Effector memory CD4-positive, alpha-beta T cell (primary cell): ENCODE measurements at places on chromosomes 6 and 20.

DNA sequence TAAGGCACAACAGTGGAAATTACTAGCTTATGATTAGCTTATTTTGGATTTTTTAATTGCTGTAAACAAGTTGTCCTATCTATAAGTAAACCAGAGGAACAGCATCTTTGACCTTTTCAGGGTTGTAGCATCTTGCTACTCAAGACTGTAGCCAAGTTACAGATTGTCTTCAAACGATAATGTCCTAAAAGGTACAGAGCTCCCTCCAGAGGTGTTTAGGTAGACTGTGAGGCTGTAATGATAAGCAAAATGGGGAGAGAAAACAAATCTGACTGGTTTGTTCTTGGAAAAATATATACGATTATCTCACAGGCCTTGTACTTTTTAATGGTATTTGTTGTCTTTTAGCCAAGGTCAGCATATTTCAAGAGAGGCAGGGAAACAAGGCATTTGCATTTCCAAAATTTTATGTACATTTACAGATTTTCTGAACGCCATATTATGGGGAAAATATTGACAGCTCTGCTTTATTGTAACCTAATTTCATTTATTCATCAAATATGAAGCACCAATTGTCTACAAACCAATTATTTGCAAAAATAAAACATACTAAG, 273.4 kb downstream of the MEI4 start:
- no peak for DNase-seq

GRCh38 chr6:135044639-135045038, 10.0 kb downstream of the HBS1L start:
- no peak for DNase-seq

DNA sequence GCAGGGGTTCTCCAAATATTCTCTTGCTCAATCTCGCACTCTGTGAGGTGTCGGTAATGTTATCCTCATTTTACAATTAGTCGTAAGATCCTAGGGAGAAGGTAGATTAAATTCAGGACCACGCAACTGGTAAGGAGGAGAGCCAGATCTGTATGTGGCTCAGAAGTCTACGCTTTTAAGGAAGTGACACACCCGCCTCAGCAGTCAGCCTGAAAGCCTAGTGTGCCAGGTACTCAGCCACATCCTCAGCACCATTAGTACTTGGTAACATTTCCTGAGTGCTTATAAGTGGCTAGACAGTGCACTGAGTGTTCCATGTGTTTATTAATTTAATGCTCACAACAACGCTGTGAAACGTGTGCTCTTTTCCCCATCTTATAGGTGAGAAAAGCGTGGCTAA, 63.7 kb downstream of the DHX35 start:
- no peak for DNase-seq

DNA sequence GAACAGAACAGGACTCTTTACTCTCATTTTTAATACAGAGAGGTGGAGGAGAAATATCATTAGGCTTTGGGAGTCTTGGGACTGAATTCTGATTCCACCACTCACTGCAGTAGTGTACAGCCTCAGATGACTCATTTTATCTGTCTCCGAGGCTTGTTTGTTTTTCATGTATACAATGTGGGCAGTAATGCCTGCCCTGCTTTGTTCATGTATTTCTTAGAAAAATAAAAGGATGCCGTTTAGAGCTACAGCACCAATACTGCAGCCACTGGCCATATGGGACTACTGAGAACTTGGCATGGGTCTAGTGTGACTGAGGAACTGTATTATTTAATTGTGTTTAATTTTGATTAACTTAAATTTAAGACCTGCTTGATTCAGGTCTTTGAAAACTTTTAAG, 41.2 kb upstream of the JAG1 start:
- DNase-seq = no peak

GRCh38 chr6:140966676-140967075, 1166.0 kb upstream of the GJE1 start:
- no peak for DNase-seq

- DNase-seq = no peak
These were observed 299.1 kb upstream of the KCNQ5 start for GRCh38 chr6:72322771-72323170.

- DNase-seq = no peak
These were observed 39.6 kb downstream of the ANKS1A start for GRCh38 chr6:34928695-34929094.

GRCh38 chr20:24730750-24731149, 218.3 kb upstream of the CST7 start:
- no peak for DNase-seq

GRCh38 chr6:52576392-52577021, 353 bp downstream of the TRAM2 start:
- no peak for DNase-seq

- no peak for DNase-seq
These were observed 50.4 kb upstream of the MPC1 start for GRCh38 chr6:166433096-166433495.

- DNase-seq = no peak
These were observed 246.3 kb upstream of the RNF24 start for GRCh38 chr20:4261333-4262284.

DNA sequence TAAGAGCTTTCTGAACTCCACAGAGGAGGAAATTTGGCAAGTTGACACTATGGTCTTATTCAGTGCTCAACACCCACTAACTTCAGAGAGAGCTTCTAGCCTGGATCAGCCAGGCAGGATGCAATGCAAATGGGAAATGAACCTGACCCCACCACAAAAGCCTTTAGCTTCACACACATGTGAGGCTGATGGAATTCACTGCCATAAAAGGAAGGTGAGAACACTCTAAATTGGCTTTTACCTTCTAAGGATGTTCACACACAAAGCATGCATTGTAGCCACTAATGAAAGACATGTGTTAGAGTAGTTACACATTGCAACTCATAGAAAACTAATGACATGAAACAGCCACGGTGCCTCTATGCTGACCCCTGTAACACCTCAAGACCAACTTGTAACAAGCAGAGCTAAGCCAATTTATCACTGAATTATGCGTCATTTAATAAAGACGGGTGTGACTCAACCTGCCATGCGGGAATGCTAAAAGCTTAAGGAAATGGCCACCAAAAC, 262.1 kb downstream of the HACE1 start:
- DNase-seq = no peak

DNA sequence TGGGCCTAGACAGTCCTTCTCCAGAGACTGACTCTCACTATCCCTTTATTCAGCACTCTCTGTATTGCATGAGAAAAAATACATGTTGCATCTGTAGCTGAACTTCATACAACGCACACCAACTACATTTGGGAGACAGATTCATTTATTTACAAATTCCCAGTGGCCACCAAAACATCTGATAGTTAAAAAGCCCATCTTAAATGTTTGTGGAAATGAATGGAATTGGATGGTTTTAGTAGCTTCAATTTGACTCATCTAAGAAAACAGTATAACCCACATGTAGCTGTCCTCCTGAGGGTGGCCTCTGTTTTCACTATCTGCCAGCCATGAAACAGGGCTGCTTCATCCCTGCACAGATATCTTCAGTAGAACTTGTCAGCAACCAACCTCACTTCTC, 116.3 kb downstream of the PCSK2 start:
- no peak for DNase-seq

DNA sequence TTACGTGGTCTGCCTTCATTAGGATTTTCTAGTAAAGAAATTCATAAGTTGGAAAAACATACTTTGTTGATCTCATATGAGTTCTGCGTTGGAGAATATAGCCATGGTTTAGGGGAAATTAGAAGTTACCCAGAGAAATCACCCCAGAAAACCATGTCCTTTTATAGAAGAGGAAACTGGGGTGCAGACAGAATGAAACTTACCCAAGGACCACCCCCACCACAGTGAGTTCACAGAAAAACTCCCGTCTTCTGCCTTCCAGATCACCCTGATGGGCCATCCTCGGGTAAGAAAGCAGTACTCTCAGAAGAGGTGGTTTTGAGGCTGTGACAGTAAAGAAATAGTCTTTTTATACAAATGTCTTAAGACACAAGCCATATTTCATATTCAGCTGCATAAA, 25.1 kb upstream of the MAFB start:
- no peak for DNase-seq
